Activated CD8-positive, alpha-beta memory T cell treated with anti-CD3 and anti-CD28 coated beads for 4 hours (primary cell): ENCODE measurements at places on chromosomes 12 and 14.
A peak's percentile ranks its signal among the peaks of the same experiment; 100 is the strongest.

- no peak for DNase-seq
These were observed 66.5 kb downstream of the TBC1D30 start for GRCh38 chr12:64890873-64891468.

- no peak for DNase-seq
These were observed 106.0 kb upstream of the TMTC1 start for GRCh38 chr12:29889737-29890136.

- no peak for DNase-seq
These were observed 13.8 kb upstream of the ADCK1 start for GRCh38 chr14:77786148-77786547.

DNA sequence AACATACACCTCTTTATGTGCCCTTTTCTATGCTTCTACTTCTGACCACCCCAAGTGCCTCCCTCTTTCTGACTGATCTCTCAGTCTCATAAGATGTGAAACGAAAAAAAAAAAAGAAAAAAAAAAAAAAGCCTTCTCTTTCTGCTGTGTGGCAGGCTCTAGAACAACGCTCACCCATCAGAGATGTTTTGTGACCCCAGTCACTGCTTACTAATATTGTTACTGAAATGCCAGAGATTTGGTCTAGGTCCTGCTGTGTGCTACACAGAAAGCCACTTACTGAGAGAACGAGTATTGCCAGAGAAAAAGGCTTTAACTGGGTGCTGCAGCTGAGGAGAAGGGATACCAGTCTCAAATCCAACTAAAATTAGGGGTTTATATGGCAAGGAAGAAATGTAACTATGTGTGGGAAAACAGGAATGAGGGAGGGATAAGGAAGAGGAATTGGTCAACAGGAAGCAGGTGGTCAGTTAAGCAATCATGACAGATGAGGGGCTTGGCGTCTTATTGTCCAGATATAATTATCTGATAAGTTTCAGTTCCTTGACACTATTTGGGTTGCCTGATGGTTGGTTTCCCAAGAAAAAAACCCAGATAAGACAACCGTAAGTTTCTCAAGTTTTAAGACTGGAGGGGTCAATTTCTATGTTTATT, 149.0 kb downstream of the NAV3 start:
- no peak for DNase-seq

- no peak for DNase-seq
These were observed 45.3 kb upstream of the NAA30 start for GRCh38 chr14:57345106-57345505.

GRCh38 chr12:8466241-8466640, 10.5 kb downstream of the CLEC6A start:
- no peak for DNase-seq

GRCh38 chr12:8687846-8688601, 9.8 kb upstream of the RIMKLB start:
- DNase-seq, result no peak

DNA sequence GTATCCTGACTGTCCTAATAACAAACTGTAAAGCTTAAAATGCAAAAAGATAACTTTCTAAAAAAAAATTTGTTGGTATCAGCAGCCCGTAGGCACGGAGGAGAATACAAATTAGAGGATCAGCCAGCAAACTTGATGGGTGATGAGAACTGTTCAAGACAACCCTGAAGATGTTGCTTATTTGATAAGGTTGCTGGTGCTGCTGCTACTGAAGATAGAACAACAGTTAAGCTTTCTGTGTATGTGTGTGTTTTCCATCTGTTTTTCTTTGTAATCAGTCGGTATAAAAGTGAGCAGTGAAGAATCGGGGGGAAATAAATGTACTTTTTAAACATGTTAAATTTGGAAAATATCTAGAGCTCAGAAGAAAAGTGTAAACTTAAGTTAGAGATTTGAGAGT, 67.4 kb upstream of the POC1B start:
- no peak for DNase-seq

DNA sequence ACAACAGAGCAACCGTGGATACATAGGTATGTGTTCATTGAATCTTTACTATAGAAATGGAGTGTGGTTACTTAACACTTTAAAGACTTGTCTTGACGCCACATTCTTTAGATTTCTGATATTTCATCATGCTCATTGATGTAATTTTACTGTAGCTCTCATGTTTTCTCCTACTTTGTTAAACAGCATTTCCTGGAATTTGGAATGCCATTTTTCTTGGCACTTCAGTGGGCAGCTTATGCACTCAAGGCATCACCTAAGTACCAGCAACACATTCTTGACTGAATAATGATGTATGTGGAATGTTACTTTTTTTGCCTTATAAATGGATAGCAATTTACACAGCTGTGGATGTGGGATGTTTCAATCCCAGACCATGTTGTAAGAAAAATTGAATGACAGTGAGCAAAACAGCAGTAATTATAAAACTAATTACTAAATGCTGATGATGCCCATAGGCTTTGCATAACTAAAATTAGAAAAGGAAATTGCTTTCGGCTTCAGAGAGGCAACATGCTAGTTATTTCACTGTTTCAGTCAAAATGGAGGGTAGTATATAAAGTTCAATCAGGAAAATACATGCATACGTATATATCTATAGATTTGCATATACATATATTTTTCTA, 298.5 kb downstream of the NPAS3 start:
- no peak for DNase-seq

GRCh38 chr14:70585231-70585630, 15.2 kb downstream of the MED6 start:
- no peak for DNase-seq

DNA sequence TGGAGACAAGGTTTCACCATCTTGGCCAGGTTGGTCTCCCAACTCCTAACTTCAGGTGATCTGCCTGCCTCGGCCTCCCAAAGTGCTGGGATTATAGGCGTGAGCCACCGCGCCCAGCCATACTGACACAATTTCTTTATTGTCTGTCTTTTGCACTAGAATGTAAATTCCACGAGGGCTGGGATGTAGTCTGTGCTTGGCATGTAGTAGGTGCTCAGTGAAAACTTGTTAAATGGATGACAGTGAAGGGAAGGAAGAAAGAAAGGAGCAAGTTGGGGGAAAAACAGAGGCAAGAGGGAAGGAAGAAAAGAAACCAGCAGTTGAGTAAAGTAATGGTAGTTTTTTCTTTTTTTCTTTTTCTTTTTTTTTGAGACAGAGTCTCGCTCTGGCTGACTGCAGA, 53.1 kb downstream of the LIMA1 start:
- DNase-seq, result no peak

- DNase-seq, result no peak
These were observed 443.8 kb downstream of the MED13L start for GRCh38 chr12:115833704-115834103.

- no peak for DNase-seq
These were observed 12.2 kb downstream of the CAPZA3 start for GRCh38 chr12:18750085-18750484.

- DNase-seq, result no peak
These were observed 35.3 kb downstream of the KLRK1 start for GRCh38 chr12:10354502-10354901.

- no peak for DNase-seq
These were observed 20.9 kb downstream of the COX16 start for GRCh38 chr14:70338550-70338949.

GRCh38 chr12:127550271-127550670, 716.7 kb upstream of the TMEM132C start:
- no peak for DNase-seq

DNA sequence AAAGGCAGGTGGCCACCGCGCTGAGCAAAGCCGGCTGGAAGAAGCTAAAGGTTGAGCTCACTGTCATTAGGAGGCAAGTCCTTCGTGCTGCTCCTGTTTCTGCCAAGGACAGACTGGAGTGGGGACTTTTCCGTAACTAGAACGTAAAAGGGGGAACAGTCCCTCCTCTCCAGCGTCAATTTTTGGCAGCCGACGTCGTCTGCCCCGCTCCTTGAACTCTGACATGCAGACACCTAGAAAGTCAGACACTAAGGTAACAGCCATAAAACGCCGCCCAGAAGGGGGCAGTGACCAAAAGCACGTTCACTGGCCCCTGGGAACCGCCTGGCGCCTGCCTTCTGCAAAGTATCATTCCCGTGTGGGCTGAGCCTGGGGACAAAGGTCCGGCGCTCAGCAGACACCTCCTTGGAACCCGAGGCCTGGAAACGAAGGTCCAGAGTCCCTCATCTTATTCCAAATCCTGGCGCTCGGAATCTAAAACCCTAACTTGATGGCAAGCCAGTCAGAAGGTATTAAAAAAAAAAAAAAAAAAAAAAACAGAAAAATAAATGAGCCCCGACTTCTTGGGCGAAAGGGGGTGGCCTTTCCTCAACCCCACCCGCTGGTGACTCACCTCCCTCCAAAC, 1.1 kb upstream of the LRP1 start:
- peak; percentile 54 for DNase-seq

DNA sequence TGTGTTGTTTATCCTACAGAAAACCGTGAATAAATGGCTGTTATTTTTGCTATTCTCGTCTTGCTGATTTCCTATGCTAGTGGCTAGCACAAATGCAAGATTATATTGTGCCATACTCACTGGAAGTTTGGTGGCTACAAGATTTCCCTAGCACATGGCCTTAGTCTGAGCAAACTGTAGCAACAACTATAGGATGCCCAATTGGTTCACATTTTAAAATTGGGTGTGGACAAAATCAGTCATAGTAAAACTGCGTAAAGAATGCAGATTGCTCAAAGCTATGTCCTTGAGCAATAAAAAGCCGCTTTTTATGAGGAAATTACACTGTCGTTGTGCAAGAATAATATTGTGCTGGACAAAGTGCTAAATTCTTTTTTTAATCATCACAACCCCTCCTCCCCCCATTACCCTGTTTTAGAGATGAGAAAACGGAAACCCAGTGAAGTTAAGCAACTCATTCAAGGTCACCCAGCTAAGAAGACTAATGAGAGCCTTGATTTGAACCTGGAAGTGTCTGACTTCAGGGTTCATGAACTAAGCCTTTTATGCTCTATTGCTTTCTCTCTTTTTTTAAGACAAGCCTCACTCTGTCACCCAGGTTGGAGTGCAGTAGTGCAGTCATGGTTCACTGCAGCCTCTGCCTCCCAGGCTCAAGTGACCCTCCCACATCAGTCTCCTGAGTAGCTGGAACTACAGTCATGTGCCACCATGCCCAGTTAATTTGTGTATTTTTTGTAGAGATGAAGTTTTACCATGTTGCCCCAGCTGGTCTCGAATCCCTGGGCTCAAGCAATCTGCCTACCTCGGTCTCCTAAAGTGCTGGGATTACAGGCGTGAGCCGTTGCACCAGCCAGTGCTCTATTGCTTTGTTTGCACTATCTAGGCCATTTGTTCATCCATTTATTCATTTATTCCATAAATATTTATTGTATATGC, 73.6 kb downstream of the SRGAP1 start:
- no peak for DNase-seq

DNA sequence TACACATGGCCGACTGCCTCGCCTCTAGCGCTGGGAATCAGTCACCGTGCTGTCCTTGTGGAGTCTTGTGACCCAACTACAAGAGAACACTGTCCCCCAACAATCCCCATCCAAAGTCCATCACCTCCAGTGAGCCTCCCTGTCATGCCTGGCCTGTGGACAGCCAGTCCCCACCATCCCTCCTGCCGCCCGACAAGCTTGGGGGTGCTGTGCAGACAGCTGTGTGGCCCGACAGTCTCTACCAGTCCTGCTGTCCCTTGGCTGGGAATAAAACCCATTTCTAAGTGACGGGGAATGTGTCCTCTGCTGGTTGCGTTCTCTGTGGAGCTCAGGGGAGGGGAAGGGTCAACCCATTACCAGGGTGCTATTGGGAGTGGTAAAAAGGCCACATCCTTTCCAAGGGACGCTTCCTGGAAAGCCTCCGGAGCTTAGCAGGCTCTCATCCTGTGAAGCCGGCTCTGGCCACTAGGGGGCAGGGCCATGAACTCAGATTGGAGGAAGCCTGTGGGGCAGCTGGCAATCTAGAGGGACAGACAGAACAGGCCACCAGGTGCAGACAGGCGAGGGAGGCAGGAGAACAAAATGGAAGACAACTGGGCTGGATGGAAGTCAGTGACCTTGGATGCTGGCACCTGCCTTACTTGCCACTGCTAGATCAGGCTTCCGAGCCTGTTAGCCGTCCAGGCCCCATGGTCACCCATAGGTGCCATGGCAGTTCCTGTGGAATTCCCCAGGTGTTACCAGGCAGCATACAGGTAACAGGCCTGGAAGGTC, 12.0 kb upstream of the BLTP3B start:
- peak; percentile 46 for DNase-seq

- DNase-seq, result no peak
These were observed 16.9 kb downstream of the DHRS2 start for GRCh38 chr14:23653051-23653450.

DNA sequence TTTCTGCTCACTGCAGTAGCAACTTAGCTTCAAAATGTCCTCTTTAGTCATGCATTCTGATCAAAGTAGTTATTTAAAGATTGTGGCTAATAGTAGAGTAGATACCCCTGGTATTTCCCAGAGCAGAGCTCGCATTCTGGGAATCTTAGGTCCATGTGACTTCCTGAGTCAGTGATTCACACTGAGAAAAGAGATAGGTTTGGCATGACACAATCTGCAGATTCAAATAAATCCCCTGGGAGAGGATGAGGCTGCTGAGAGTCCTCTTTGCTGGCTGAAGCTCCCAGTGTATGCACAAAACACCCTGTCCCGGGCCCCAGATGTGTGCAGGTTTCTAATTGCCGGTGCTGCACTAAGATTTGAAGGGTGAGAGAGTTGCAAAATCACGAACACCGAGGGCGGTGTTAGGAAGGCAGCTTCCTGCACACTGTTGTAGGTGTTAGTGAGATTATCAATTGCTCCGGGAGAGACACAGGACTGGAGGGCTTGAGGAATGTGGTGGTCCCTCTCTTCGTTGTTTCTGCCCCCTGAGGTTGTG, 233.2 kb downstream of the NRXN3 start:
- DNase-seq, result no peak

GRCh38 chr12:7203109-7203508, 13.6 kb downstream of the PEX5 start:
- DNase-seq, result no peak

DNA sequence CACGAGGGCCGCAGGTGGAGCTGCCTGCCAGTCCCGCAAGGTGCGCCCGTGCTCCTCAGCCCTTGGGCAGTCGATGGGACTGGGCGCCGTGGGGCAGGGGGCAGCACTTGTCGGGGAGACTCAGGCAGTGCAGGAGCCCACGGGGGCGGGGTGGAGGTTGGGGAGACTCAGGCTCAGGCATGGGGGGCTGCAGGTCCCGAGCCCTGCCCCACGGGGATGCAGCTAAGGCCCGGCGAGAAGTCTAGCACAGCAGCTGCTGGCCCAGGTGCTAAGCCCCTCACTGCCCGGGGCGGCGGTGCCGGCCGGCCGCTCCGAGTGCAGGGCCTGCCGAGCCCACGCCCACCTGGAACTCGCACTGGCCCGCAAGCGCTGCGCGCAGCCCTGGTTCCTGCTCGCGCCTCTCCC, 39.2 kb upstream of the P2RX7 start:
- no peak for DNase-seq

GRCh38 chr12:106130474-106131113, 8.2 kb downstream of the NUAK1 start:
- no peak for DNase-seq

- no peak for DNase-seq
These were observed 16.7 kb downstream of the ALDH1L2 start for GRCh38 chr12:105067511-105068031.

- no peak for DNase-seq
These were observed 72.9 kb upstream of the KRAS start for GRCh38 chr12:25323581-25323982.

- DNase-seq, result no peak
These were observed 3.2 kb upstream of the CRIP1 start for GRCh38 chr14:105483300-105484068.
